ENCODE measurements at places on chromosomes 2 and 18.

- no peak for DNase-seq
Observed at GRCh38 chr2:46342566-46343315, 45.5 kb downstream of the EPAS1 start.

DNA sequence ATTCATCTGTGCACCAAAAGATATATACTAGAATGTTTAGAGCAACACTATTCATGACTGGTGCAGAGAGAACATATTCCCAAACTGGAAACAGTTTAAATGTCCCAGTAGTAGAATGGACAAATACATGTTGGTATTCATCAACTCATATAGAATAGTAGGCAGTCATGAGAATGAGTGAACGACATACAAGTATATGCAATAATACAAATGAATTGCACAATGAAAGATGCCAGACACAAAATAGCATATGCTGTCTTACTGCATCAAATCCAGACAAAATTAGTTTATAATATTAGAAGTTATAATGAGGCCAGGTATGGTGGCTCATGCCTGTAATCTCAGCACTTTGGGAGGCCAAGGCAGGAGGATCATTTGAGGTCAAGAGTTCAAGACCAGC is 8.3 kb upstream of the PRKAG3 start:
- no peak for DNase-seq

DNA sequence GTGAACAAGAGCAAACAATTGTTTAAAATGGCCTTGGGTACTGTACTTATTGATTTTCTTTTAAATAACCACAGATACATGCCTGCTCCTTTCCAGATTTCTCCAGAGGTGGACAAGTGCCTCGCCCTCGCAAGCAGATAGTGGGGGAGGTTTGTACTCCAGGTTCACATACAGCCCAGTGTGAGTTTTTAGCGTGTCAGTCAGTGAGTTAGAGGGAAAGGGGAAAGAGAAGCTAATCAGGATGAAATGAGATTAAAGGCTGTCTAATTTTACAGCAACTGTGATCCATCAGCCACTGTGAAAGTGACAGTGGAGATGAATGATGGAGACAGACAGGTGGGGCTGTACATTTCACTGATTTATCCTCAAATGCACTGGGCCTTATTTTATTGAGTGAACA is 74.7 kb downstream of the KLHL14 start:
- DNase-seq = no peak

GRCh38 chr2:200054681-200055468 is 99.5 kb downstream of the MAIP1 start:
- DNase-seq = peak; percentile 90

DNA sequence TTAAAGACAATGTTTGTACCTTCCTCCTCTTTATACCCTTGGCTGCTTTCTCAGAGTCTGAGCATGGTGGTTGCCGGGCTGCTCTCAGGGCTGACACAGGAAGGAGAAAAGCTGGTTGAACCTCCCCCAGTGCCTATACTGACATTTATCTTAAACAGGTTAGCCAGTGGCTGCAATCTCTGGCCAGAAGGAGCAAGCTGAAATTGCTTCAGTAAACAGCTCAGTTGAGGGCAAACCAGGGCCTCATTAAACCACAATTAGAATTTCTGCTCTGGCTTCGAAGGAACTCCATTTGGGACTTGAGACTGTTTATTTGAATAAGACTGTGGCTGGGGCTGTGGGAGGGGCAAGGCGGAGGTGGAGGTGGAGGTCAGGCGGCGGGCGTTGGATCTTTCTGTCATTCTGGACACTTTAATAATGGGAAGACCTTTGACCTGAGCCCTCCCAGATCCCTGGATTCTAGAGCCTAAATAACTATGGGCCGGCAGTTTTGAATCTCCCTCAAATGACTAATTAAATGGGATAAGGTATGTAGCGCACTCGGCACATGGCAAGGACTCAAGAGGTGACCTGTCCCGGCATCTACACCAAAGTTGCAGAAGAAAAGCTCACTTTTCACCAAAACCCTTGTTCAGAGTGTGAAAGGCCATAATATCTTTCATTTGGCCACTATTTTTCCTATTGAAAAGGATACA is 120.6 kb upstream of the MYCN start:
- DNase-seq = no peak

DNA sequence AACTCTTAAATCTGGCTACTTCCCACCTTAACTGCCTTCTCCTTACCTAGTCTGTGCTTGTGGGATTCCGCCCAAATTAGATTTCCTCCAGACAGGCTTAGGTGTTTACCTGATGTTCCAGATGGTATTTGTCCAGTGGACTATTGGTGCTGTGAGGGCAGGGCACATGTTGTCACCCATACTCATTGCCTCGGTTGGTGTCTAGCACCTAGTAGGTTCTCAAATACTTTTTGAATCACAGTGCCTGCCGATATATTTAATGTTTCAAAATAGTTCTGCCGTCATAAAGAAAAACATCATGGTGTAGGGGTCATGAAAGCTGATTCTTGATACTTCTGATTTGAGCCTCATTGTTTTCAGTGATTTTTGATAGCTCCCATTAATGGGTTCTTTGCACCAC is 1.1 kb downstream of the SEPTIN2 start:
- no peak for DNase-seq

DNA sequence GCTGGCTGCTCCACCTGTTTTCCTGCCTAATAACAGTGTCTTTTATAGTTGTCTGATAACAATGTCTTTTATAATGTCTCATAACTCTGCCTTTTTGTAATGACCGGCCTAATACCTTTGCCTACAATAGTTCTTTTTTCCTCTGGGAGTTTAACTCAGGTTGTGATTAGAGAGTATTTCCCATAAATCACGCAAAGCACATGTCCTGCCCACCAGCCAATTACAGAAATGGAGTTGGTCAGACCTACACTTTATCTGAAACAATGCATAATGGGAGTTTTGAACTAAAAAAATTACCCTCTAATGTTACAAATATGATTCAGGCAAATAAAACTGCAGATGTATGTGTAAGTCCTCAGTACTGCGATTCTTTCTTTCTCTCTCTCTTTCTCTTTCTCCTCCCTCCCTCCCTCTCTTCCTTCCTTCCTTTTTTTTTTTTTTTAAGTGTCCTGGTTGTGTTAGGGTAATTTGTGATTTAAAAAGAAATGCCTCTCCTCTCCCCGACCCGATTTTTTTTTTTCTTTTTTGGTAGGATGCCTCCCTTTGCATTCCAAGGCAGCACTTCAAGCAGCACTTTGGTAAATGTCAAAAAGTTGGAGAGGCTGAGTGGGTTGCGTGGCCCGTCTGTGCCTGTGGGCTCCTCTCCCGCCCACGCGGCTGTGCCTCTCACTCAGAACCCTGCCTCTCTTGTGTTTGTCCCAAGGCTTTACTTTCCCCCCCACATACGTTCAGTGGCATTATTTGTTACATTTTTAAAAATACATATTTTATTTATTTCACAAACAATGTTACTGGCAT is 147.3 kb downstream of the AGAP1 start:
- DNase-seq = no peak

GRCh38 chr2:240437861-240438809 is 2.7 kb downstream of the GPC1 start:
- peak; percentile 66 for DNase-seq

DNA sequence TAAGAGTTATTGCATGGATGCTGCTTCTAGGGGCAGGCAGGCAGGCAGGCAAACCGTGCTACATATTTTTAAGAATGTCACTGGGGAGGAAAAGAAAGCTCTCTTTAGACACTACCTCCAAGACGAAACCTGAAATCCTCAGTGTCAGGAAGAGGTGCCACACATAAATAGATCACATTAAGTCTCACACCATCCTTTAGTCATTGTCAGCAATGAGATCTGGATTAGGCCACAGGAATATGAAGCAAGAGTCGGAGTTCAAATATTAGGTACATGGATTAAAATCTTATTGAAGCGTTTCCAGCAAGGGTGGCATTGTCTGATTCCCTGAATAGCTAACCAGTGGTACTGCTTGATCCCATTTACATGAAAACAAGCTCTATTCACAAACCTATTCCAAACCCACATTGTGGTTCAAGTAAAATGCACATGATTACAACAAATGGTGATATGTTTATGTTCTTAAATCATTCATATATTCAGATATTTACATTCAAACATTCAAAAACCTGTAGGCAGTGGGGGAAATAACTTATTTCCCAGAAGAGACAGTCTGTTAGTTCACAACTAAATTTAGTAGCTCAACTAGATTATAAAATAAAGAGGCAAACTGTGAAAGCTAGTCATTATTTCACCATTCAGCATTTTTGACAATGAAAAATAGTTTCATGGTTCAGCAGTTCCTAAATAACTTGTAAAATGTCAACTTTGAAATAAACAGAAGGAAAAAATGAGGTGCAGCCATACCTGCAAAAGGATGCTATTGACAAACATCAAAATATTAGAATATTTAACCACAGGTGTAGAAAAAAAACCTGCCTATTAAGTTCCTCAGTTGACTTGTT is 195.4 kb upstream of the SIX3 start:
- no peak for DNase-seq

- no peak for DNase-seq
Observed at GRCh38 chr2:4840791-4841190, 851.4 kb upstream of the SOX11 start.
